Right ventricle myocardium superior (tissue), 1 donor: ENCODE measurements at places on chromosomes 7 and 10.

DNA sequence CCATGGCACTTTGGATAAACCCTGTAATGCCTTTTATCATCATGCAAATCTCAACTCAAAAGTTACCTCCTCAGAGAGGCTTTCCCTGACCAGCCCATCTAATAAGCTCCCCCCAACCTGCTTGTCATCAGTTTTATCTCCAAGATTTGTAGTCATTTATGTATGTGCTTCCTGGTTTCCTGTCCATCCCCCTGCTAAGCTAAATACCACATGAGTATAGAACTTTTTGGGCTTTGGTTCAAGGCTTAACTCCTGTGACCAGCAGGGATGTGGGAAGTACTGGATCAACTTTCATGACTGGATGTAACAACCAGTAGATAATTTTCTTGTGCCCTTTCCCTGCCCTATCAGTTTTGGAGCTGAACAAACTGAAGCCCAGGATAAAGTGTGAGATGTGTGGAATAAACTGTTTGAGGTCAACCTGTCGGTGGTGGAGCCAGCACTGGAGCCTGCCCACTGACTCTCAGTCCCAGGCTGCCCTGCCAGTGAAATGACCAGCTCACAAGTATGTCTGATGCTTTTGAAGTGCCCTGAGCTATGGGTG, 148.6 kb downstream of the CYP26A1 start:
- DNase-seq = no peak

- DNase-seq = no peak
Observed at GRCh38 chr7:65925040-65925439, 52.2 kb downstream of the VKORC1L1 start.

- DNase-seq = no peak
Observed at GRCh38 chr10:21808550-21808949, 195.0 kb downstream of the DNAJC1 start.

DNA sequence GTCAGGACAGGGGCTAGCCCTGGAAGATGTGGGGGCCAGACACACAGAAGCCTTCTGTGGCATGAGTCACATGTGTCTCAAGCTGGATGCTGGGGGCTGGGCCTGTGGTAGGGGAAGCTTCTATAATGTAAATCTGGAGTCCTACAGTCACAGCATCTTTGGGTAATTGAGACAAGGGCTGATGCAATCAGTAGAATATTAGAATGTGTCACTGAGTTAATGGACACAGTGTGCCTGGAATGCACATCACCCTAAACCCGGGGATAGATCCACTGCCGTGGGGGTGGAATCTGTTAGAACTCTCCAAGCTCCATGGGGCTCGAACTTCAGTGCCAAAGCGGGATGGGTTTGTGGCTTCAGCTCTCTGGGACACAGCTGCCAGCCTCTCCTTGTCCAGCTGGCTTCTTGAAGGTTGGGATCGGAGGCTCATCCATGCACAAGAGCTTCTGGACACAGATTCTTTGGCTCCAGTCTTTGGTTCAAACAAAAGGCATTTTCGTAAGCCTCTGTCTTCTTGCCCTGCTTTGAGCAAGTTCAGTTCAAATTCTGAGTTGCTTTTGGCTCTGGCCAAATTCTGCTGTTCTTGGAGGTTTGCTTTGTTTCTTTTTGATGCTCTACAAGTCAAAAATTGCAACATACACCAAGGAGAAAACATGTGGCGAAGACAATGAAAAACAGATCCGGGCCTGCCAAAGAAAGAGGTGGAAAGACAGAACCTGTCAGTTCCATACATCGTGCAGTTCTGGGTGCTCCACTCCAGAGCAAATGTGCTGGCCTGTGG, 194.8 kb upstream of the ZNF32 start:
- peak; percentile 77 for DNase-seq

- peak; percentile 46 for DNase-seq
Observed at GRCh38 chr7:39650676-39651075, 27.3 kb downstream of the RALA start.

DNA sequence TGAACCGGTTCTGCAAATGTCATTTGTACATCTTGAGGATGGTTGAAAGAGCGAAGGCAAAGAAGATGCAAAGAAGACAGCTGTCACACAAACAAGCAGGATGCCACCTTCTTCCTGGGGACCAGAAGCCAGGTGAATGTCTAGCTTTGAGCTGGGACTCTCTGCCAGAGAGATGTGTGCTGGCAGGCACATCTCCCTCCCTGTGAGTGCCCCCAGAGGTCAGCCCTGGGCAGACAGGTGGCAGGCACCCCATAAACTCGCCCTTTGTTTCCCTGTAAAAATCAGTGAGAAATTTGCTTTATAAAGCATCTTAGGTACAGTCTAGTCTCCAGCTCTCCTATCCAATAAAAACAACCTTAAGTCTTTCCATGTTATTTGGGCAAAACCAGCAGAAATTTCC, 2.6 kb upstream of the TCERG1L start:
- DNase-seq = no peak

- no peak for DNase-seq
Observed at GRCh38 chr10:76961841-76962240, 675.8 kb downstream of the KCNMA1 start.

- DNase-seq = no peak
Observed at GRCh38 chr10:23441251-23441650, 2.4 kb downstream of the OTUD1 start.

DNA sequence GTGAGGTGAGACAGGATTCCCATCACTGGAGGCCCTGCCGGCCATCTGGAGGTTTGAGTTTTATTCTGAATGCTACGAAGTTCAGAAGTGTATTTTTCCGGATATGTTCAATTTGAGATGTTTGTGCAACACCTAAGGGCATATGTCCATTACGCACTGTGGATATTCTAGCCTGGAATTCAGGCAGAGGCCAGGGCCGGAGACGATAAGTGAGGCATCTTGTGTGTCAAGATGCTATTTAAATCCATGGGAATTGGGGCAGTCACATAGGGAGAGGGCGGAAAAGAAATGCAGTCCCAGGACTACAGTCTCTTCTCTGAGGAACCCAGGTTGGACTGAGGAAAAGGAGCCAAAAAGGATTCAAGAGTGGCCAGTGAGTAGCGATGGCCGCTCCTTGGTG, 1.9 kb upstream of the SUV39H2 start:
- DNase-seq = no peak

DNA sequence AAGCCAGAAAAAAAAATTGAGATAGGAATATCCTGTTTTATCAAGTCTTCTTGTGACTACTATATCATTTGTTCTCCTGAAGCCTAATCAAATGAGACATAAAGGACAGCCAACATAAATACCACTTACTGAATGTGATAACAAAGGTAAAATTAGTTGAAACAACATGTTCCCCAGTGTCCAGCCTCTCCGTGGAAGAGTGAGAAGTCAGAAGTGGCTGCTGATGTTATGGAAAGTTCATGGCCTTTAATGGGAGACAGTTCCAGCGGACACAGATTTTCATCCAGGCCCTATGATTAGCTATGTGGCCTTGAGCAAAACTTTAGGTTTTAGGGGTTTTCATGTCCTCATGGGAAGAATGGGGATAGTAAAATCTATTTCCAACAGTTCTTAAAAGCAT, 724.3 kb downstream of the SUGCT start:
- no peak for DNase-seq

DNA sequence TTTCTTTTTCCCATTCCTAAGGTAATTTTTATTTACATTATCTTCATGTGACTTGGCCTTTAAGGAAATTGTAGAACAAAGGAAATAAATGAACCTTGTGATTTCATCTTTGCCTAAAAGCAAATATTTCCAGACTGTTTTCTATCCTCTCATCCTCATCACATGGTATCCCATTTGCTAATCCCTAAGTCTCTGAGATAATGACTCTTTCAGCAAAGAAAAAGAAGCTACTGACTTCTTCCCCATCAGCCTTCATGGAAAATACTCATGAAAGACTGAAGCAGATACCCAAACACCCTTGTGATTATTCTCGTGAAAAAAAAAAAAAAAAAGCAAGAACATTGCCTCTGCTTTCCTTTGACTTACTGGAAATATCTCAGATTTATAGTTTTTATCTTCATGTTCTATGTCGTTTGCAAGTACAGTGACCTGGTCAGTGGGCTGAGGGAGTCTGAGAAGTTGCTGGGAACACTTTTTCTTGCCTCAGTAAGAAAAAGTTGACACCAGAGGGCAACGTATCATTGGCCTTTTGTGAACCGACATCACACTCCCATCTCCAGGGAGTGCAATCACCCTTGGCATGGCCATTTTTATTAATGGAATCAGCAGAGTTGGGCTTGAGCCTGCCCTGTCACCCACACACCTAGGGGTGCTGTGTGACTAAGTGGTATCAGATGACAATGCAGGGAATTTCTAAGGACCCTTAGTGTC, 246.0 kb upstream of the KMT2E start:
- no peak for DNase-seq

DNA sequence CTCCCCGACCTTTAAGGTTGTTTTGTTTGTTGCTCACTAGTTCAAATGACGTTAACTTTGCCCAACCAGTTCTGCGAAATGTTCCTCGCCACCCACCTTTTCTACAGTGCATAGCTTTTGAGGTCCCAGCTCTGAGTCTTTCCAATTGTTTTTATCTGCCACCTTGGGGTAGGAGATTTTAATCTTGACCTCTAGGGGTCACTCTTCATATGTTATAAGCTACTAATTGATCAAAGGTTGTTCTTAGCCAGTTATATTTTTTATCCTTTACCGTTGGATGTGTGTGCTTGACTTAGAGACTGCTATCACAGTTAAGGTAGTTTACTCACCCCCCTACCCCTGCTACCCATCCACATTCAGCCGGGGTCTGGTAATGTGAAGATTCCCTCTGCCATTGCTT, 372.4 kb downstream of the SUGCT start:
- no peak for DNase-seq

GRCh38 chr10:75238182-75239095, 2.7 kb upstream of the COMTD1 start:
- DNase-seq = peak; percentile 56

DNA sequence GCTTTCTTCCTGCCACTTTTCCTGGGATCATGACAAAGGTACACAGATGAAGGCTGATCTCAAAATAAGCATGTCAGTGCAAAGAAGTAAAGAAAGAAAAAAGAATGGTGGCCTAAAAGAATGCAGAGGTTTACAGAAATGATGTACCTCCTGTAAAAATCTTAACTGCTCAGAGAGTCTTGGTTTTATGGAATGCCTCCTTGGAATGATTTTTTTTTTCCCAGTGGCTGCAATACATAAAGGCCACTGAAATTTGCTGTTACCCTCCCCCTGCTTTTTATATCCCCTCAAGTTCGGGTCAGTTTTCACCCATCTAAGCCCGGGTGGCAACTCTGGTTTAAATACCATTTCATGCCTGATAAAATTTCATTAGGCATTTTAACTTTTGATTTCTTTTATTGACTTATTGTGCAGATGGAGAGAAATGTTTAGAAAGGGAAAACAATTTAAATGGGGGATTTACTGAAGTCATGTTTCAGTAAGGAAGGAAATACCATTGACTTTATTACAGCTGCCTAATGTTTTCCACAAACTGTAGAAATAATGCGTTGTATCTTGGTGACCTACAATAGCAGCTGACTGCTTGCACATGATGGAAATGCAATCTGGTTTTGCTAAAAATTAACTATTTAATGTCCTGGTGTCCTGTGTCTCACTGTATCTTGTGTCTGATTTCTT, 102.5 kb downstream of the SAMD9 start:
- no peak for DNase-seq

DNA sequence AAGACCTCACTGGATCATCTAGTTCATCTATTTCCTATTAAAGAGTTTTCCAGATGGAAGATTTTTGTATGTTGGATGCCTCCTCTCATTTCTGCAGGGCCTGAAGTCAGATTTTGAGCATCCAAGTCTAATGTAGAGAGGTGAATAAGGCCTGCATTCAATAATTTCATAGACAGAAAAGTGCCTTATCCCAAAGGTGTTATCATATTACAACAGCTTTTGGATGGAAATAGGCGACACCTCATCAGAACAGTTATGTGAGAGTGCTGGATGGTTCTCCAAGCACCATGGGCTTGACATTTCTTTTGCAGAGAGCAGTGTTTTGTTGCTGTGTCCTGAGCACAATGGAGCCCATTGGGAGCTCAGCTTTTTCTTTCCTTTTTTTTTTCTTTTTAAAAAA, 162.4 kb upstream of the MEOX2 start:
- DNase-seq = no peak

DNA sequence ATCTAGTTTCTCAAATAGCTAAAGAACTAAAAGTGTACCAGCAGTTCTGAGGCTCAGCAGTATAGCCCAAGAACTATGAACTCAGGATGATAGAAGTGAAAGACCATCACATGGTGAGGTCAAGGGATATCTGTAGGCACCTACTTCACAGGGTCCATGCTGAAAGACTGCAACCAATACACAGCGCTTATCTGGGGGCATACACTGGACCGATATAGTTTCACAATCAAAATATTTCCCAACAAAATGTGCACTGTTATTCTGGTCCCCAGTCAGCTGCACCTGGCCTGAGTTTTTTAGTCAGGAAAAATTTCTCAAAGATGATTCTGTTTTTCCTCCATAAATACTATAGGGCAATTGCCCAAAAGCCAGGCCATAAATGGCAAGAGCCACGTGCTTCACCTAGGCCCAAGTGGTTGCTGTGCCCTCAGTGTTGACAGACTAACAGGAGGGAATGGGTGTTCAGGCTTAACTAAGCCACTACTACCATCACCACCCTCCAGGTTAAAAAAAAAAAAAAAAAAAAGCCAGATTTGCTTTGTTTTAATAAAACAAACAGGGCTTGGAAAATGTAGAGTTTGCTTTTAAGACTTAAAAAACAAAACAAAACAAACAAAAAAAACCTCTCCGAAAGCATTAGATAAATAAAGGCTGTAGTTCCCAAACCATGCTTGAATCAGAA, 58.5 kb downstream of the OGDH start:
- no peak for DNase-seq

DNA sequence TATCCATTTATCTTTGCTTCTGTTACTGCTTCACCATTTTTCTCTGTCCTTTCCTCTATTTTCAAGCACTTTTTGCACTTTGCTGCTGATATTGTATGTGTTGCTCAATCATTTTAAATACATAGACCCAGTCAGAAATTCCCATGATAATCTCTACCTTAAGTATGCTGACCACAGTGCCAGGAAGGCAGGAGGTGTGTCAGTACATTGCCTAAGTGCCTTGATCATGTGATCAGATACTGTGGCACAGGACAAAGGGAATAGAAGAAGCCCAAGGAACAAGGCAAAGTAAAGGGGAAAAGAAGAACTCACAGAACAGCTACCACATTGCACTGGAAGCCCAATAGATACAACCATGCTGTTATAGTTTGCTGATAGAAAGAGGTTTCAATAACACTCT, 53.7 kb upstream of the CD36 start:
- no peak for DNase-seq

GRCh38 chr10:33143160-33143728, 185.2 kb upstream of the ITGB1 start:
- DNase-seq = no peak

GRCh38 chr7:96238976-96239766, 82.7 kb downstream of the SLC25A13 start:
- no peak for DNase-seq
